ENCODE measurements at places on chromosomes 7 and 10.

DNA sequence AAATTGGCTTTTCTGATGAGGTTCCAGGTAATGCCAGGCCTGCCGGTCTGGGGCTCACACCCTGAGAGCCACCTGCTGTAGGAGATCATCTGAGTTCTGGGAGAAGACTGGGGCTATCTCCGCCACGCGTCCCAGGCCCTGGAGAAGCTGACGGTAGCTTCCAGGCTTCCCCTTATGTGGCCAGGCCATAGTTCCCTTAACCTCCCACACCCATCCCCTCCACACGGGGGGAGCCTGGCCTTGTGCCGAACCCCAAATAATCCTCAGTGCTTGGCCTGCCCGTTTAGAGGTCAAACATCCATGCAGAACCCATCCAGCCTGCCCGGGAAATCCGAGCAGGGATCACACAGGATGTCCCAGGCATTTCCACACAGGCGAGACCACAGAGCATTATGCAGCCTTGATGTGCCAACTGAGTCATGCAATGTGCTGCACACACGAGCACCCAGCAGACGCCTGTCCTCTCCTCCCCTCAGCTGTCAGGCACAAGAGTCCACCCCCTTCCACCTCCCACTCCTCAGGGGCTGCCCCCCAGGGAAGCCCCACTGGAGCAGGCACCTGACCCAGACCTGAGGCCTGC is 176.2 kb downstream of the PRKAG2 start:
- no peak for DNase-seq

DNA sequence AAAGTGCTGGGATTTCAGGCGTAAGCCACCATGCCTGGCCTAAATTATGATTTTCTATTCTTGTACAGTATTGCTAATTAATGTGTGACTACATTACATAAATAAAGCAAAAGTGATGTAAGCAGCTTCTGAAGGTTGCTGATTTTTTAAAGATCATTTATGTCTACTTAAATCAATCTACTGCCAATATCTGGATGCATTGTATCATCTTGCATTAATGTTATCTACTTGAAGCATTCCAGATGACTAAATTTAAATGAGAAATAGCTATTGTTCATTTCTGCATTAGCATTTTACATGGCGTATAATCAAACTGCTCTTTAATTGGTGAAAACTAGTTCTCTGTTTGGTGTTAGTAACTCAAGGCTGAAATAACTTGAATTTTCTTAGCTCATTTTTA is 37.1 kb upstream of the HIBADH start:
- DNase-seq, result no peak

- DNase-seq, result no peak
These were observed 494.7 kb downstream of the CCSER2 start for GRCh38 chr10:84822931-84823630.

- DNase-seq, result no peak
These were observed 2.5 kb upstream of the ZNF33A start for GRCh38 chr10:38007991-38008390.

DNA sequence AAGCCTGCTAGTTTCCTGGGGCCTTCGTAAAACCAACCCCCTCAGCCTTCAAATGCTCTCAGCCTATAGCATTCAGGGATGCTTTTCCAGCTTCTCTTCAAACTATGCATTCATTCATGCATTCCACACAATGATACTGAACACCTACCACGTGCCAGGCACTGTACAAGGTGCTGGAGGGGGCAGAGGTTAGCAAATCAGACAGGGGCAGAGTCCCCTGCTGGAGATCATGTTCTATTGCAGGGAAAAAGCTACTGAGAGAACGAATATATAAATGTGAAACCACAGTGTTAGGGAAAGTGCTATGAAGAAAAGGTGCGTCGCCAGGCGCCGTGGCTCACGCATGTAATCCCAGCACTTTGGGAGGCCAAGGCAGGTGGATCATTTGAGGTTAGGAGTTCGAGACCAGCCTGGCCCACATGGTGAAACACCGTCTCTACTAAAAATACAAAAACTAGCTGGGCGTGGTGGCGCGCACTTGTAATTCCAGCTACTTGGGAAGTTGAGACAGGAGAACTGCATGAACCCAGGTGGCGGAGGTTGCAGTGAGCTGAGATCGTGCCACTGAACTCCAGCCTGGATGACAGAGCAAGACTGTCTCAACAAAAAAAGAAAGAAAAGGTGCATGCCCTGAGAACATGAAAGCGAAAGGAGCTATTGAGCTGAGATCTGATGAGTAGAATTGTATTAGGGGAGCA is 64.6 kb upstream of the CALN1 start:
- DNase-seq, result no peak

DNA sequence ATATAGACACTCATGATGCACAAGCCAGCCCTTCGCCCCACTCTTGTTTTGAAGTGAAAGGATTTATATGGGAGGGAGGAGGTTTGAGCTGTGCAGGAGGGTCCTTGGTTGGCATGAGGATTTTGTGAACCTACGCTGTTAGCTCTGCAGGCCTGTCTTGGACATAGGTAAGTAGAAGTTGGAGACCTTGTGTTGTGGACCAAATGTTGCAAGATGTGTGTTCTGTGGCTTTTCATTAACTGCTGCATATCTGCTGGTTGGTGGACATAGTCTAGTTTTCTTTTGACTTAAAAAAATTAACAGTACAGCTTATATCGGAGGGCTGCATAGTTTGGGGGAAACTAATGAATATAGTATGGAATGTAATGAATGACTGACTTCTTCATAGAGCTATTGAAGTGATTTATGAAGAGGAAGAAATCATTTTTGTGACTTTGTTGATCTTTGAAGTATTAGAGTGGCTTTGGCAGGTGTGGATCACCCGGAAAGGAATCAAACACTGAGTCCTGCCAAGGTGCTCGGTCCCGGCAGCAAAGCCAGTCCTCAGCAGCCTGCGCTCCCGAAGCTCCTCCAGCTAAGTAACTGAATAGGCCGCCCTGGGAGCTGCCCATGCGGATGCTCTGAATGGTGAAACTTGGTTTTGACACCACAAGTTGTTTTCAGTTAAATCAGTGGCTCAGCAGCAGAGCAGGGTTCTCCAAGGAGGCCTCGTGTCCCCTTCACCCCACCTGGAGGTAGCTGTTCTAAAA is 3.2 kb downstream of the MGMT start:
- no peak for DNase-seq

DNA sequence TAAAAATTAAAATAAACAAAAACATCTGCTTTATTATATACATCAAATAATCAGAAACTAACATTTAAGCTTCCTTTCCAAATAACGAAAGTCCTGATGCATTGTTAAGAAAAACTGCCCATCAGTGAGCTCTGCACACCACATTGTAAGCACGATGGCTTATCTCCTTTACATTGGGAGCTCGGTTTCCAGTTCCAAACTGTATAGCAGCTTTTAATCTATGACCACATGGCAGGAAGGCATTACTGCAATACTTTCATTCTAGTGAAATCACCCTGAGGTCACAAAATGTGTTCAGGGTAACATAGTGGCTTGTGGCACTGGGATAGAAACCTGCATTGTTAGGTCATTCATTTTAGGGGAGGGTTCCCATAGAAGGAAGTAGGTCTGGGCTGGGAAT is 146.3 kb downstream of the ZNF22 start:
- no peak for DNase-seq

DNA sequence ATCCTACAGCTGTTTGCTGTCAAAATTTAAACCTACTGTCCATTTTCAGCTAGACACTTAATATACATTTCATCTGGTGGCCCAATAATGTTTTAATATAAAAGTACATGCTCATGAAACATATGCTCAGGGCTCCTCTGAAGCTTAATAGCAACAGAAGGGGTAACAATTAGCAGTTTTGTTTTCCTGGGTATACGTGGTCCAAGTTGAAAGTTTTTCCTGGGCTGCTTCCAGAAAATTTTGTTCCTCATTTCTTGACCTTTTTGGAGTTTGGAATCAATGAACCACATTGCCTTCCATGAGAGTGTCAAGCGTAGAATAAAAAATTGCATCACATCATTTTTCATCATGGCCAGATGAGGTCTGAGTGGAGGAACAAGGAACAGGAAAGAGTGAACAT is 537.3 kb upstream of the MGMT start:
- no peak for DNase-seq

GRCh38 chr7:111174510-111174909 is 83.6 kb downstream of the LRRN3 start:
- DNase-seq, result no peak

GRCh38 chr10:36232935-36233334 is 590.8 kb upstream of the FZD8 start:
- DNase-seq, result no peak

DNA sequence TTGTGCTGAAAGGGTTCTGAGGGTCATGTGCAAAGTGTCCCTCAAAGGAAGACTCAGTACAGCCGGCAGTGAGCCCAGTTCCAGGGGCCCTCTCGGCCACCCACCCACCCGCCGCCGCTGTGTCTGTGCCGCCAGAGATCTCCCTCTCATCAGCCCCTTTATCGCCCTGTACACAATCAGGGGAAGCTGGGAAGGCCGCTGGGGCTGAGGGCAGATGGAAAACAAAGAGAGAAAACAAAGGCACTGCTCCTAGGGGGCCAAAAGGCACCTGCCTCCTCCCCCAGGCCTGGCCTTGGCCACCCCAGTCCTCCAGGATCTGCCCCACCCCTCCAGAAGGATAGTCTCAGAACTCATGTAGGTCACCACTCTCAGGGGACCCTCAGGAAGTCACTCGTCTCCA is 67.0 kb downstream of the ZMIZ1 start:
- no peak for DNase-seq

GRCh38 chr10:91838199-91838598 is 40.0 kb downstream of the TNKS2 start:
- DNase-seq, result no peak

DNA sequence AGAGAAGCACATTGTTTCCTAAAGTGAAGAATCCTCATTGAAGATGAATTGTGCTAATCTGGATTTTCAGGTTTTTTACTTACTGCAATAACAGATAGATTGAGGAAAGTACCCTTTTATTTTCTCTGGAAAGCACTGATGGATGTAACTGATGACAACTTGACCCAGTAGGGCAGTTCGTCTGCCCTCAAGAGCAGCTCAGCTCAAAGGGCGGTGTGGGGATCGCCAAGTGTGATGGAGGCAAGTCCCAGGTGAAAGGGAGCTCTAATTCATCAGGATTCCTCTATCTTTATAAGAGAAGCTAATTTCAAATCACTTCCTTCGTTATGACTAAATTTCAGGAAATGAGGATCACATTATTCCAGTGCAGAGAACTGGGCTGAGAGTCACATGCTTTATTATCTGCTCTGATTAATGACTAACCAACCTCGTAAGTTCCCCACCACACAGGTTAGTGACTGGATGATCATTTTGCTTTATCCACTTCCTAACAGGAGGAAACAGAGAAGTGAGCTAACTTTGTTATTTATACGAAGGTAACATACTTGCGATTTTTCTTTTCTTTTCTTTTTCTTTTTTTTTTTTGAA is 98.8 kb downstream of the PFKFB3 start:
- no peak for DNase-seq

DNA sequence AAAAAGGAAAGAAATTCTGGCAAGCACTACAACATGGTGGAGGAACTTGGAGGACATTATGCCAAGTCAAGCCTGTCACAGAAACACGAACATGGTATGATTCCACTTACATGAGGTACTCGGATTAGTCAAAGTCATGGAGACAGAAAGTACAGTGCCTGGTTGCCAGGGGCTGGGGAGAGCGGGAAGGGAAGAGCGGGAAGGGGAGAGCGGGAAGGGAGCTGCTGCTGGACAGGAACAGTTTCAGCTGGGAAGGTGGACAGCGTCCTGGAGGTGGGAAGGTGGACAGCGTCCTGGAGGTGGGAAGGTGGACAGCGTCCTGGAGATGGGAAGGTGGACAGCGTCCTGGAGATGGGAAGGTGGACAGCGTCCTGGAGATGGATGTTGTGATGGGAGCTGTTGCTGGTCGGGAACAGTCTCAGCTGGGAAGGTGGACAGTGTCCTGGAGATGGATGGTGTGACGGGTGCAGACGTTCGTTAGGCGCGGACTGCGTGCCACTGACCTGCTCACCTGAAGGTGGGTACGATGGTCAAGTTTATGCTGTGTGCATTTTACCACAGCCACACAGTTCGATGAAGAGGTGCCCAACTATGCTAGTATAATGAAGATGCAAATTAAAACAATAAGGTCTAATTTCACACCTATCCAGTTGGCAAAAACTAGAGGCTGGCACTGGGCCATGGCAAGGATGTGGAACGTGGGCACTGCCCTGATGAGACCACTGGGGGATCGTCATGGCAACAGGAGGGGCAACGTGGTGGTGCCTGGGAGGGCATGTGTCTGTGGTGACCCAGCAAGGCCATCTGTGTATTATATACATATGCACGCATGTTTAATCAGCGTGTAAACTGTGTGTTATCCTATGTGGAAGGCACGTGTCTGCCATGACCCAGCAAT is 103.8 kb downstream of the NKX6-2 start:
- no peak for DNase-seq

- DNase-seq, result no peak
These were observed 94.9 kb upstream of the KCNIP2 start for GRCh38 chr10:101938305-101939007.

- DNase-seq, result no peak
These were observed 624.0 kb downstream of the NRG3 start for GRCh38 chr10:82498976-82499375.

DNA sequence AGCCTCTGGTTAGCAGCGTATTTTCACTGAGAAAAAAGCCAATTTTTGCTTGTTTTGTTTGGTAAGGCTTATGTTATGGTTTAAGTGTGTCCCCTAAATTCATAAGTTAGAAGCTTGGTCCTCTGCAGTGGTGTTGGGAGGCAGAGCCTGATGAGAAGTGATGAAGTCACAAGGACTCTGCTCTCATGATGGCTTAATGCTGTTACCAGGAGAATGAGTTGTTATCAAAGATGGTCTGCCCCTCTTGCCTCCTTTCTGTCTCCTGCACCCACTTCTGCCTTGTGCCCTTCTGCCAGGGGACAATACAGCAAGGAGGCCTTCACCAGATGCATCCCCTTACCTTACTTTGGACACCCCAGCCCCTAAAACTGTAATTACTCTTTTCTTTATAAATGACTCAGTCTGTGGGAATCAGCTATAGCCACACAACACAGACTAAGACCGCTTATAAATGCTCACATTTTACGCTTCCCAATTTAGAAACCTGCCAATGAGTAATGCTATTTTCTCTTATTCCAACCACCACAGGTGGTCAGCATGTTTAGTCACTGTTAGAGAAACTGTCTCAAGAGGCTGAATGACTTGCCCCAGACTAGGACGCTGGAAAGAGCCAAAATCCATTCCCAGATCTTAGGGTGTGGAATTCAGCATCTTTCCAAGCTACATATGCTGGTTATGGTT is 6.1 kb upstream of the PKD1L1 start:
- DNase-seq, result no peak

- DNase-seq, result peak; percentile 76
These were observed 2.0 kb downstream of the CYP26C1 start for GRCh38 chr10:93062514-93063143.

GRCh38 chr7:69702357-69702756 is 104.1 kb downstream of the AUTS2 start:
- DNase-seq, result no peak

- no peak for DNase-seq
These were observed 2.2 kb upstream of the PDK4 start for GRCh38 chr7:95598511-95598910.

DNA sequence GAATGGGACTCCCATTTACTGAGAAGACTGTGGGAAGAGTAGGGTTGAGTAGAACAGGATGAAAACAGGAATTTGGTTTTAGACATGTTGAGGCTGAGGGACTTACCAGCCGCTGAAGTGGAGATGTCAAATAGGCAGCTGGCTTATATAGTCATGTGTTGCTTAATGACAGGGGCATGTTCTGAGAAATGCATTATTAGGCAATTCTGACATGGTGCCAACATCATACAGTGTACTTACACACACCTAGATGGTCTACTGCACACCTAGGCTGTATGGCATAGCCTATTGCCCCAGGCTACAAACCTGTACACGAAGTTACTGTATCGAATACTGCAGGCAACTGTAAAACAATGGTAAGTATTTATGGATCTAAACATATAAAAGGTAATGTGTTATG is 17.5 kb downstream of the ARL3 start:
- DNase-seq, result no peak

All from right kidney (tissue), 9 donors.